Renal pelvis (tissue), 12 donors: ENCODE measurements at places on chromosomes 7 and 10.
A peak's percentile ranks its signal among the peaks of the same experiment; 100 is the strongest.

GRCh38 chr10:113414543-113414942 is 138.3 kb upstream of the HABP2 start:
- DNase-seq, result no peak

DNA sequence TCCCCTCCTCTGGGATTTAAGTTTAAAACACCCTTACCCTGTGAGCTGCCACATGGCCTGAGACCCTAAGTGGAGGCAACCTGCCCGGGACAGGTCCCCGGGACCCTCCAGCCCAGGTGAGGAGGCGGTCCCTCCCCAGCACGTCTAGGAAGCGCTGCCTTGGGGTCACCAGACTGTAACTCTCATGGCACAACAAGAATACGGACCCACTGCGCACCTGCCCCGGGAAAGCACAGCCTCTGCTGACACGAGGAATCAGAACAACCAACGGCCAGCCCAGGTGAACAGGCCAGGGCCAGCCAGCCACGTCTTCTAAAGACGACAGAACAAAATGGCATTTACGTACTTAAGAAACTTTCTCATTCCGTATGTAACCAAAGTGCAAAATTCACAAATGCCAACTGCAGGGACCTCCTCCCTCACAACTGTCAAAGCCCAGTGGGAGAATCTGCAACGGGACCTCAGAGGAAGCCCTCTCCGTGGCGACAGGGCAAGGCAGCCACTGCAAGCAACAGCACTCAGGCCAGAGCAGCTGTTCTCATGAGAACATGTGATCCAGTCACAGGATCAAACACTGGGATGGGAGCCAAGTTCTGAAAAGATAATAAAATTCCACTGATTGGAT is 208.4 kb downstream of the DIP2C start:
- DNase-seq, result no peak

GRCh38 chr7:156703773-156704482 is 63.4 kb downstream of the RNF32 start:
- DNase-seq, result no peak

DNA sequence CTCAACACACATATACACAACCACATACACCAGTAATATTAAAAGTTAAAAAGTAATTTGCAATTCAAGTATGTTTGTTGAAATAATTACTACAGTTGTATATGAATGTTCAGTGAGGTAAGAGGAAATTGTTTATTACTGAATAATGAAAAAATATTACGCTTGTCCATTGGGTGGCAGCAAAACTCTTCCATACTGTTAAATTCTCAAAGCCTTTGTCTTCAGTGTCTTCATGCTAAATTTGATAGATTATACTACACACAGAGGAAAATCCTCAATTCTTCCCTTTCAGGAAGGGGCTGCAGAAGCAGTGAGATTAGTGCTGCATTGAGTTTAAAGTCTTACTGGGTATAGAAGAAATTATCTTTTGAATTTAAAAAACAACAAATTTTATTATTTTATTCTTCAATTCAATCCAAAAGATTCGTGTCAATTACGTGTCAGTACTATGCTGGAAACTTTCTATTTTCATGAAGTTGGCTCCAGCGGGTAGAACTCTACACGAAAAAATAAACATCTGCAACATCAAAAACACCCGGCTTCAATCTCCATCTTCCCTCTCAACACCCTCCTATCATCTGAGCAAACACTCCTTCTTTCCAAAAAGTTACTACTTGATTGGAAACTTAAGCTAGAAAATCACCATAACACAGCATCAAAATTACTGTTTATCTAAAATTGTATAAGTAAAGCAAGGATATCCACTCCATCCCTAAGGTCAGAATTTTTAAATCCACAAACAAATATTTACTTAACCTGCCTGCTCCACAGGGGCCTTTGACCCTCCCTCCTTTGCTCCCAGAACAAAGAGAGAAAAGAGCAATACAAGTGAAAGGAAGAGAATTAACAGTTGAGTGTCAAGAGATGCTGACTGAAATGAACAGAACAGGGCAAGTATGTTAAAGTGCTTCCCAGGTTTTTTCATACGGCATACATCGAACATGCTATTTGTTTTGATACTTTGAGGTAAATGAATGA is 37.0 kb upstream of the TES start:
- DNase-seq, result peak; percentile 54

DNA sequence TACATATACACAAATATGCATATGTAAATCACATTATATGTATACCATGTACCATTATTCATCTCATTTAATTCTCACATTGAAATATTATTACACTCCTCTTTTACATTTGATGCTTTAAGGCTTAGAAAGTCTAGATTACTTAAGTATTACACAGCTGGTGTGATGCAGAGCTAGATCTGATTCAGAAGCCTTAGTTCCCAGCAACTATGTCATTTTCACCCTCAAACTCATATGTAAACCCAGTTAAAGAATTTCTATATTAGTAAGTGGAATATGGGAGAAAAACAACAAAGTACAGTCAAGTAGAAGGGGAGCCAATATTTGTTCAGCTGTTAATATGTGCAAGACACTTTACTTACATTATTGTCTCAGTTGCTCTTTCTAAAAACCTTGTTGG is 74.3 kb upstream of the CSTF2T start:
- no peak for DNase-seq

- no peak for DNase-seq
Measured at GRCh38 chr10:13894412-13895093, 307.8 kb downstream of the PRPF18 start.

DNA sequence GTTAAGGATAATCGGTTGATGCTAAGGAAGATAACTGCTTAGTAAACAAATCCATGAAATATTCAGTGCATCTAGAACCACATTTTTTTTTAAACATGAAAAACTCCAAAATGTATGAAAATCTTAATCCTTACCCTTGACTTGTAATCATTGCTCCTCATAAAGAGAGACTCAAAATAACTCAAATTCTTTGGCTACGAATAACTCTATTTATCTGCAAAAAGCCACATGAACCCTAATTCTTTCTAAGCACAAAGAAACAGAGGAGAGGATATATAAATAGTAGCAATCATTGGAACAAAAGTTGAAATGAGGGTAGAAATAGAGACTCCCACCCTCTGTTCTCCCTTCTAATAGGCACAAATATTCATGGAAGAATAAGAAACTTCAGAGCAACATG is 40.2 kb downstream of the ANK3 start:
- no peak for DNase-seq

- DNase-seq, result peak; percentile 69
Measured at GRCh38 chr7:49852619-49853462, 79.4 kb downstream of the VWC2 start.

DNA sequence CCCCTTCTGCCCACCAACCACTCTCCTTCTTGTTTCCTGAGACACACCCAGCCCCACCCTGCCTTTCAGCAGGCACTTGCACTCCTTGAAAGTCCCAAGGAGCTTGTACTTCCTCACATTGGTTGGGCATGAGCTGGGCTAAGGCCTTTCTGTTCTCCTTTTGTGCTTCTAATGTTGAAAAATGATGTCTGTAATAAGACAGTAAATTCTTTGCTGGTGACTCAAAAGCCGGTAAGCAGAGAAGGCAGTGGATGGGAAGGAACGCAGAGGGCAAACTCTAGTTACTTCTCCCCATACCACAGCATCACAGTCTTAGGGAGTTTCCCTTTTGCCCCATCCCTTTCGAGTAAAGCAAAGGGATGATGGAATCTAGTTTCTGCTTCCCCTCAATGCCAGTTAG is 185.6 kb downstream of the PLXNA4 start:
- DNase-seq, result no peak

DNA sequence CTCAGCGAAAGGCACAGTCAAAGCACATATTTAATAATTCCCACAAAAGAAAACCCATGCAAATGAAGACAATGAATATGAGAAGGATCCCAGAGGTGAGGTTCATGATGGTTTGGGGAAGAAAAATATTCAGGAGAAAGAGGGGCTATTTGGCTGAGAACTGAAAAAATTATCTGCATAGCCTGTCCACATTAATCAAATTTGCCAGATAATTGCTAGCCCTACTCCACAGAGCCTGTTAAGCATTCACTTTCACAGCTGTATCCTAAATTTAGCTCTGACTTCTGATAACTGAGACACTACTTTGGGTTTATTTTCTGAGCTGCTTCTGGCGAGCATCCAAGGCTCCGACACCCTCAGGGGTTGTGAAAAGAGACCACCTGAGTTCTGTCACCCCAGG is 176.2 kb downstream of the HERPUD2 start:
- no peak for DNase-seq

DNA sequence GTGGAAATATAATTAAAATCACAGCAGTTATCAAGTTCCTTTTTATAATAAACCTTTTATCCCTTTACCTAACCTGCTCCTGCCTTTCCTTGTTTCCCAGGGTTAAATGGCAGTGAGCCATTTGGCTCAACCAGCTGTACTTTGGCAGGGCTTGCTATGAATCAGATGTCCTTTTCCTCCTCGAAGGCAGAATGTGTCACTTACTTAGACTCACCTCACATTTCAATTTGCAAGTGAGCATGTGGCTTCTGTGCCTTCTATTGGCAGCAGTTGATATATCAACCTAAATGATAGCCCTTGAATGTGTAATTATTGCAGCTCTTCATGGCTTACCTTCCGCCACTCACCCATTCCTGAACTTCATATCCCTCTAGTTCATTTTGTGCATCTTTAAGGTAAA is 301.7 kb downstream of the CSTF2T start:
- DNase-seq, result no peak

DNA sequence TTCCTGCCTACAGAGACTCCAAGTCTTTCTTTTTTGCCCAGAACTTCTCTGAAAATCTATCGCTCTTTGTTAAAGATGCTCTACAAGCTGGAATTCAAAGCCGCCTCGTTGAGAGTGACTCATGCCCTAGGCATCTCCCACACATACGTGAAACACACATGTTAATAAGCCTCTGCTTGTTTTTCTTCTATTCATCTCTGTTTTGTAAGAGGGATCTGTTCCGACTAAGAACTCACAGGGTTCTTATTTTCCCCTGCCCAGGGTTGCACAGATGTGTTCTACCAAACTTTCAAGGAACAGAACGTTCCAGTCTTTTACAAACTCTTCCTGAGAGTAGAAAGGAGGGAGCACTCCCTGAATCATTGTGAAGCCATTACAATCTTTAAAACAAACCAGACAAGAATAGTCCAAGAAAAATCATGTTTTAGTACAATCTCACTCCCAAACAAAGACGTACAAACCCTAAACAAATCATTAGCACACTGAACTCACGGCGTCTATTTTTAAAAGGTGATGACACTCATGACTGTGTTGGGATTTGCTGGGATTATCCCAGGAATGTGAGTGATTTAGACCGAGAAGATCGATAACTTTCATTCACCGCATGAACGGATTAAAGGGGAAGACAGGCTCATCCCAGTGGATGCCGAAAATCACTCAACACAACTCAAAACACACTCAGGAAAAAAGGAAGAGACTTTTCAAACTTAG is 55.3 kb upstream of the INPP5A start:
- DNase-seq, result peak; percentile 26

DNA sequence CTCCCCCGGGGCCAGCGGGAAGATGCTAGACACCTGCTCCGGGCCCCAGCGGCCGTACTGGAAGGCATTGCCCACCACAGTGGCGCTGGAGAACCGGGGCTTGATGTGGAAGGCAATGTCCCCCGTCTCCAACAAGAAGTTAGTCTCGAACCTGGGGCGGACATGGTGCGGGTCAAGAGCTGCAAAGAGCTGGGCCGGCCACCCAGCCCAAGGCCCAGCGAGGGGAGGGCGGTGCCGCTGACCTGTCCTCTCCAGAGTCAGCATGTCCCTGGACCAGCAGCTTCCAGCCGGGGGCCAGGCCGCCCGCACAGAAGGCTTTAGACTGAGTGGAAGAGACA is 551 bp downstream of the GRIFIN start:
- no peak for DNase-seq

DNA sequence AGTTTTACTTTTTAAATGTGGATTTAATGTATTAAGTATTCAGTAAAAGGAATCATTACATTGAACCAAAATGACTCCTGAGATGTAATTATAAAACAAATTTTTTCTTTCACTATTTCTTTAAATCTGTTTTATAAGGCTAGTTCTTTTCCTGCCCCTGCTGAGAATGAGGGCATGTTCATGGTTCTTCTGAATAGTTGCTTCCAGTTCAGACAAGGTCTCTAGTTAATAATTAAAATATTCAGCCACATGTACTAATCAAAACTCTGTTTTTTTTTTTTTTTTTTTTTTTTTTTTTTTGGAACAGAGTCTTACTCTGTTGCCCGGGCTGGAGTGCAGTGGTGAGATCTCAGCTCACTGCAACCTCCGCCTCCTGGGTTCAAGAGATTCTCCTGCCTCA is 321.2 kb downstream of the DNAJB9 start:
- no peak for DNase-seq

GRCh38 chr7:92635538-92635937 is 45.3 kb upstream of the FAM133B start:
- no peak for DNase-seq

DNA sequence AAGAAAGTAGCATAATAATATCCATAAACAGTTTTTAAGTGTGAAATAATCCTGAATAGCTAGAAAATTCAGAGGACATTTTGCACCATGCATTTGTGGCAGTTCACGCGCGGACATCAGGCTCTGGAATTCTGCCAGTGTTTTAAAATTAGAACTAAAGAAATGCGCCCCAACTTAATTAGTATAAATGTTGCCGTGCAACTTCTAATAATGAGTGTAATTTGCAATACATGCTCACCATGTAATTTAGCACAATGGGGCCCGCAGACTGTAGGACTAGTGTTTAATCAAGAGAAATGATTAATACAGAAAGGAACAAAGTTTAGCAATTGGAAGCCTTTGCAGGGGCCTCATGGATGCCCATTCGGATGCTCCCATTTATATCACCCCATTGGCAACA is 96.6 kb downstream of the PTPRE start:
- no peak for DNase-seq

DNA sequence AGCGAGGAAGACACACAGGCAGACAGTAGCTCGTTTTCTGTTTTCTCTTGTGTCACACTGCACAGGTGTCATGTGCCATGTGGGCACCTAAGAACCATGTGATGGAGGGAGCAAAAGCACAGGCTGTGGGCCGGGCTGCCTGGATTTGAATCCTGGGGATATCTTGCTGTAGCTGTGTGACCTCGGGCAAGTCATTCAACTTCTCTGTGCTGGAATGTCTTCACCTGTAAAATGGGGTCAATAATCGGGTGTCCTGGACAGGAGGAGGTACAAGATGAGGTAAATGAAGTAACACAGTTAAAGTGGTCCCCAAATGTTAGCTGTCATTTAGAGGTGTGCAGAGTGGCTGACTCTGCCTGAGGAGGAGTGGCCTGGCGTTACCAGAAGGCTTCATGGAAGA is 246.9 kb downstream of the RPS24 start:
- no peak for DNase-seq

DNA sequence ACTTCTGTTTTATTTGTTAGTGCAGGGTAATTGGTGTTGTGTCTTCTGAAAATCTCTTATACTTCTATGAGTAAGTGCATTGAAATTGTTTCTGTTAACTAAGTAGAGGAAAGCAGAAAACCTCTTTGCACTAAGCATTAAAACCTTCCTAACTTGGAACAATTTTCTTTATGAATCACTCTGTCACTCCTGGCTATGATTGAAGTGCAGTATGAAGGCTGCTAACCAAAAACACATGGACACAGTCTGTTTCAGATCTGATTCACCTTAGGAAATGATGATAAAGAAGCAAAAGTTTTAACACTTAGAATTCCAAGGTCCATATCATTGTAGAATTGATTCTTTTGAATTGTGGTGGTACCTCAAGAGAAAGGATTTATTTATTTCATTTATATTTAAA is 41.9 kb downstream of the MET start:
- no peak for DNase-seq

- DNase-seq, result peak; percentile 71
Measured at GRCh38 chr10:120327675-120328074, 129.4 kb upstream of the PLPP4 start.
